NCI-H226 (cell line): ENCODE measurements at places on chromosomes 11 and 22.
A peak's percentile ranks its signal among the peaks of the same experiment; 100 is the strongest.

DNA sequence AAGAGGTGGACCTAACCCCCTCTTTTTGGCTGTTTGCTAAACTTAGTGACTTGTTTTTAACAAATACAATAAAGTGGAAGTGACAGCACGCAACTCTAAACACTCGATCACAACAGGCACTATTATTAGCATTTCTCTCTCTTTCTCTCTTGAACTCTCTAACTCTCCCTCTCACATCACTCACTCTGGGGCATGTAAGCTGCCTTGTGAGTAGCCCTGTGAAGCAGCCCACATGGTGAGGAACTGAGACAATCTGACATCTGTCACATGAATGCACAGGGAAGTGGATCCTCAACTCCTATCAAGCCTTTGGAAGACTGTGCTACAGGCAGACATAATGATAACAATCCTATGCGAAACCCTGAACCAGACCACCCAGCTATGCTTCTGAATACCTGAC, 609.0 kb upstream of the CNTN5 start:
- no peak for DNase-seq

DNA sequence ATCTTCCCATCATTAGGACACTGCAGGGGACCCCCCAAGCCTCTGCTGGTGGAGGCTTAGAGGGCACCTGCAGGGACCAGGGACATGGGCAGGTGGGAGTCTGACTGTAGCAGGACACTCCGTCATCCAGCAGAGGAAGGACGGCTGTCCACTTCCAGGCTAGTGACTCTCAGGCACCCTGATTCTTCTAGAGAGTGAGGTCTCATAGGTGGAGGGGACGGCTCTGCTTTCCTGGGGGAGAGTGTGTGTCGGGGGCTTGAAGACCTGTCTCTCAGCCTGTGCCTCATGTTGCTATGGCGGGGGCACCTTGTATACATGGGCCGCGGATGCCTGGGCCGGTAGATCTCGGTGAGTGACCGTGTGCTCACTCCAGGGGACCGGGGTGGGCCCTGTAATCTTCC, 1116.6 kb downstream of the BRD1 start:
- DNase-seq = no peak

DNA sequence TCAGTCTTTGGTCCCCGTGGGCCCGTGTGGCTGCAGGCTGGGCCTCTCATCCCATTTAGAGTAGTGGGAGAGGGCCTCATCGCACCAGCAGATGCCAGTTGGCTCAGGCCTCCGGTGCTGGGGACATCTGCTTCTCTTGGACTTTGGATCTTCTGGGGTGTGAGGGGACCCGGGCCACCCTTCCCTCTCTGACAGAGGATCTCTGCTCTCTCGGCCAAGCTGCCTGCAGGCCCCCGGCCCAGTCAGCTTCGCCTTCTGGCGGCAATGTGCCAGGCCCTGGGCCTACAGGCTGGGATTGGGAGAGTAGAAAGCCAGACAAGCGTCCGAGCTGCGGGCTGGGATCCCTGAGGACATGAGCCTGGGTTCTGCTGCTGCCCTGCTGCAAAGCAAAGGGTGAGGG, 15.0 kb upstream of the FGF3 start:
- no peak for DNase-seq

DNA sequence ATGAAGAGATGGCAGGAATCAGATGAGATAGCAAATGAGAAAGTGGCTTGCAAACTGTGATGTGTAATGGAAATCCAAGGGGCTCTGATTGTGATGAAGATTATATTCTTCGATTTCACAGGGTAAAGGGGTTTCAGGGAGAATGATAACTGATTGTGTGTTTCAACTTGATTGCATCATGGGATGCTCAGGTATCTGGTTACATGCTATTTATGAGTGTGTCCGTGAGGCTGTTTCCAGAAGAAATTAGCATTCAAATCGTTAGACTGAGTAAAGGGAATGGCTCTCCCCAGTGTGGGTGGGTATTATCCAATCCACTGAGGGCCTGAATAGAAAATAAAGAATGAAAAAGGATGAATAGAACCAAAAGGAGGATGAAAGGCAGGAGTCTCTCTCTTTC, 278.7 kb upstream of the LARGE1 start:
- DNase-seq = no peak

- no peak for DNase-seq
Observed at GRCh38 chr11:66494935-66495334, 14.7 kb downstream of the DPP3 start.

- DNase-seq = peak; percentile 70
Observed at GRCh38 chr11:64252003-64252872, 908 bp downstream of the PLCB3 start.

DNA sequence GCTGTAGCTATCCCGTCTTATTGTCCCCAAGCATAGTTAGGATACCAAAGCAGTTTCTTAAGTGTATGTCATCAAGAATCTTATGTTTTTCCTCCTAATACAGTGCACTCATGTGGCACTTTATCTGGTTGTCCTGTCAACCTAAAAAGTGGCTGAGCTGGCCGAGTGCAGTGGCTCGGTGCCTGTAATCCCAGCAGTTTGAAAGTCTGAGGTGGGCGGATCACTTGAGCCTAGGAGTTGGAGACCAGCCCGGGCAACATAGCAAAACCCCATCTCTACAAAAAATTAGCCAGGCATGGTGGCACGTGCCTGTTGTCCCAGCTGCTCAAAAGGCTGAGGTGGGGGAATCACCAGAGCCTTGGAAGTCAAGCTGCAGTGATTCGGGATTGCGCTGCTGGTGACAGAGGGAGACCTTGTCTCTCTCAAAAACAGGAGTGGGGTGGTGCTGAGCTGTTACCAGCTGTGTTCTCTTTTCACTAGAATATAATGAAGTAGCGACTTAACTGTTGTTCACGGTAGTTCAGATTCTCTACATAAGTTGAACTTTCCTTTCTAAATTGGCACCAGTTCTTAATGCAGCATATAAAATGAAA, 48.1 kb downstream of the EP300 start:
- no peak for DNase-seq

GRCh38 chr22:30574997-30575671, 669 bp upstream of the GAL3ST1 start:
- peak; percentile 80 for DNase-seq

- no peak for DNase-seq
Observed at GRCh38 chr22:25802018-25802417, 60.0 kb downstream of the MYO18B start.

DNA sequence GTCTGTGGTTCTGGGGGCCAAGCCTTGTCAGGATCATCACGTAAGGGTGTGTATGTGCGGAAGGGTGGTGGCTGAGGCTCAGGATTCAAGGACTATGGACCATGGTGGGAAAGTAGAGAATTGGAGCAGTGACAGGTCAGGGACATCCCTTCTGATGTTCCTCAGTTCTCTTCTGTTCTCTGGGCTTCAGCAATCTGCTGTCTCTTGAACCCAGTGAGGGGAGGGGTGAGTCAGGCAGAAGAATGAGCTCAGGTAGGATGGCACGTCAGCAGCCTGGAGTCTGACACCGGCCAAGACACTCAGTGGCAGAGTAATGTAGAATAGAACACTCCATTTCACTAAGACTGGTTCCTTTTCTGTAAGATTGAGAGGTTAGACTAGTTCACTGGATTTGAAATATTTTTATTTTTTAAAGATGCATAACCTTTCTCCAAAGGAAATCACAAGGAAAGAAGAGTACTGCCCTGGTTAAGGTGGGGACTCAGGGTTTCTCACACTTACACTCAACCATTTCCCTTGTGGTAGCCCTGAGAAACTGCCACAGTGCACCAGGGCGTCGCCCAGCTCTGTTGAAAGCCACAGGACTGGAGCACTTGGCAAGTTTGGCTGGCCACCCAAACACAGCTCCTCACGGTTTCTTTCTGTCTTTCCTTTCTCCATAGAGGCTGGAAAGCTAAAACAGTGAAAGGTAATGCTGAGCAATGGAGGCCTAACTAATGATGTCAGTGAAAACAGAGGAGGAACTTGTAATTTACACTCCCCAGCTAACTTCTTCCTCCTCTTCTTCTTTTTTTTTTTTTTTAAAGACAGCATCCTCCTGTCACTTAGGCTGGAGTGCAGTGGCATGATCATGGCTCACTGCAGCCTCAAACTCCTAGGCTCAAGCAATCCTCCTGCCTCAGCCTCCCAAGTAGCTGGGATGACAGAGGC, 23.1 kb upstream of the MICAL2 start:
- DNase-seq = peak; percentile 52
